ENCODE measurements at places on chromosomes 1 and 21.

DNA sequence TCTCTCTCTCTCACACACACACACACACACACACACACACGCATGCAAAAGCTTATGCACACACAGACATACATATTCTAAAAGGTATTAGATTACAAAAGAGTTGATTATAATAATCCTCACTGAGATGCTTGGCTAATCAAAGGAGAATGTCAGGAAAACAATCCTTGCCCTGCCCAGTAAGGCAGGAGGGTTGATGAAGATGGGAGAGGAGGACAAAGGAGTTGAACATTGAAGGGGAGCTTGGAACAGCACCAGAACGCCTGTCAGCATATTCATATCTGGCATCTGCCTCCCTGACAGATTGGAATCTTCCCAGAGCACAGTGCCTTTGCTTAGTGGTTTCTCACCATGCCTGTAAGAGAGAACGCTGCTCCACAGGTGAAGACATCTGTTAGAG lies 68.6 kb upstream of the PALMD start:
- DNase-seq = no peak

DNA sequence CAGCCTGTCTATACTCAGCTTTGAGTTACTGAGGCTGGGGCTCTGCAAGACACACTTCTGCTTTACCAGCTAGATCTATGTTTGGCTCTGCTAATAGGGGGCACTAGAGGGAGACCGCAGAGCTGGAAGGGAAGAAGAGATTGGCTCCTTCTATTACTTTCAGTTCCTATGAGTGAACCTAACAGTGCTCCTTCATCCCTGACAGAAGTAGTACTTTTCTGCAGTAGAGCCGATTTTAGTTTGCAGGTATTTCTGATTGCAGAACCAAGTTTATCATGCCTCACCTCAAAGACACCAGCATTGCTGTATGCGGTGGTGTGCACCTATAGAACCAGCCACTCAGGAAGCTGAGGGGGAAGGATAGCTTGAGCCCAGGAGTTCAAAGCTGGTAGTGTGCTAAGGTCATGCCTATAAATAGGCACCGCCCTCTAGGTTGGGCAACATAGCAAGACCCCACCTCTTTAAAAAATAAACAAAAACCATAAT lies 5.7 kb upstream of the ZDHHC18 start:
- no peak for DNase-seq

DNA sequence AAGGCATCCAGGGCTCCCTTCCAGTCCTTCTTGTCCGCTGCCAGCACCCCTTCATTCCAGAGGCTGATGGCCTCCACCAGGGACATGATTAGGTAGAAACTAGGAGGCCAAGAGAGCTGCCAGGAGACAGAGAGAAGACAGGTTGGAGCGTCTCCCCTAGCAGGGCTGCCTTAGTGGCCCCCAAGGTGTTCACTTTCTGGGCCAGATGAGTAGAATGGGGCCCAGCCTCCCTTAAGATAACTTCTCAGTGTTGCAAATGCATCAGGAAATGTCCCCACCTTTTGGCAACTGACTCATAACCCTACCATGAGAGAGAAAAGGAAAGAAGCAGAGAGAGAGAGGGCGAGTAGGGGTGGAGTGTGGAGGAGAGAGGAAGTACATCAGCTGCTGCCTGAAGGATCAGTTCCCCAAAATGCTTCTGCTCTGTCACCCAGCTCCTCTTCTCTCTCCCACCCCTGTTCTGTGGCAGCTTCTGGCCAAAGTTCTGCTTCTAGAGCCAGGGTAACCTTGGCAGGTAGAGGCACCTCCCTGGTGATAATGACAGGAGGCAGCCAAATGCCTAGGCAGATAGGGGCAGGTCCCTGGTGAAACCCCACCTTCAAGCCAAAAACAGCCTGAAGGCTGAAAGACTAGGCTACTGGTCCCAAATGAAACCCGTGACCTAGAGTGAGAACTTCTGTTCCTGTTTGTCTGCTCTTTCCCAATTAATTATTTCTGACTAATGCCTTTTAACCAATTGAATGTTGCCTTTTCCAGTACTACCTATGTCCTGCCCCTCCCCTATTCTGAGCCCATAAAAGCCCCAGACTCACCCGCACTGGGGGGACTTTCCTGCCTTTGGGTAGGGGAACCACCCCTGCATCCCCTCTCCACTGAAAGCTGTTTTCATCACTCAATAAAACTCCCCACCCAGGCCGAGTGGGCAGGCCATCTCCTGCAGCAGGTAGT lies at the start of gene NCF2:
Gene NCF2, minus strand, starts transcription at position 216 of the 948 bp plus-strand sequence. Its CDS starts 130 bp downstream, at position 86.
- DNase-seq = no peak

- DNase-seq = no peak
Observed at GRCh38 chr21:39673736-39674135, 61.0 kb downstream of the B3GALT5 start.

DNA sequence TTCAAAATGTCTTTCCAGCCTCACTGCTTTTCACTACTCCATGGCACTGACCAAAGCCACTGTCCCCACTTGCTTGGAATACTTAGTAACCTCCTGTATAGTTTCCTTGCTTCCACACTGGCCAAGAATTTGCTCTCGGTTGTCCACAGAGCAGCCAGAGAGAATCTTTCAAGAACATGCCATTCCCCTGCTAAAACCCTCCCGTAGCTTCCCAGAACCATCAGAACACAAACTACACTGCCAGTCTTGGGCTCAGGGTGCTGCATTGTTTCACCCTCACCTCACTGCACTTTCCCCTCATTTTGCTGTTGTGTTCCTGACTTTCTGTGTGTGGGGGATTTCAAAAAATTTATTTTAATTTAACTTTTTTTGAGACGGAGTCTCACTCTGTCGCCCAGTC lies 25.5 kb upstream of the ERRFI1 start:
- no peak for DNase-seq

- DNase-seq = no peak
Observed at GRCh38 chr1:156911577-156912298, 8.7 kb upstream of the LRRC71 start.

Measured in NCI-H1930 (cell line).